ENCODE measurements at places on chromosomes 5 and 9.

GRCh38 chr9:107833295-107833694, 343.7 kb upstream of the KLF4 start:
- DNase-seq = no peak

DNA sequence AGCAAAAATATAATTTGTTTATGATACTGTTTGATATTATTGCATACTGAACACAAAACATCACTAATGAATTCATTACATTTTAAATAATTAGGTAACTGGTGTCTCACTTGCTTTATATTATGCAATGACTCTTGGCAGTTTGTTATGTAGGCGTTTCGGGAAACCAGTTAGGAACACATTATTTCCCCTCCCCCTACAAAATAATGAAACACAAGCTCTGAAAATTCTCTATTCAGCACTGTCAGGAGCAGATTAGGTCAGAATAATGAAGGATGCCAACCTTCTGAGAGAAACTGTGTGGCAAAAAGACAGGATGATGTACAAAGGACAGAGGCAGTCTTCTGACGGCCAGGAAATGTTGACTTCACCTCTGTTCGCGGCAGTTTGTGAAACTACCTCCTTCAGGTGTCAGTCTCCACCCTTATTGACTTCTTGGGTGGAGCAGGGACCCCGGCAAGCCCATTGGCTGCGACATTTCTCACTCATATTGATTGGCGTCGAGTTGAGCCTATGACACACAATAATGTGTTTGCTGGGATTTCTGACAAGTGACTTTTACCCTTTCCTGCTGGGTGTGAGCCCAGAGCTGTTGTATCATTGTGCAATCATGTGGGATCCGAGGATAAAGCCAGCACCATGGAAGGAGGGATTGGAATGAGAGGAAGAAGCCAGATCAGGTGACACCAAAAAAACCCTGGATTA, 33.9 kb downstream of the SH3PXD2B start:
- peak; percentile 86 for DNase-seq

GRCh38 chr9:113215132-113215531, 5.9 kb downstream of the FKBP15 start:
- DNase-seq = peak; percentile 51

GRCh38 chr9:76316069-76316468, 78.2 kb downstream of the RFK start:
- DNase-seq = no peak

GRCh38 chr5:68544091-68544647, 328.6 kb downstream of the PIK3R1 start:
- DNase-seq = no peak

DNA sequence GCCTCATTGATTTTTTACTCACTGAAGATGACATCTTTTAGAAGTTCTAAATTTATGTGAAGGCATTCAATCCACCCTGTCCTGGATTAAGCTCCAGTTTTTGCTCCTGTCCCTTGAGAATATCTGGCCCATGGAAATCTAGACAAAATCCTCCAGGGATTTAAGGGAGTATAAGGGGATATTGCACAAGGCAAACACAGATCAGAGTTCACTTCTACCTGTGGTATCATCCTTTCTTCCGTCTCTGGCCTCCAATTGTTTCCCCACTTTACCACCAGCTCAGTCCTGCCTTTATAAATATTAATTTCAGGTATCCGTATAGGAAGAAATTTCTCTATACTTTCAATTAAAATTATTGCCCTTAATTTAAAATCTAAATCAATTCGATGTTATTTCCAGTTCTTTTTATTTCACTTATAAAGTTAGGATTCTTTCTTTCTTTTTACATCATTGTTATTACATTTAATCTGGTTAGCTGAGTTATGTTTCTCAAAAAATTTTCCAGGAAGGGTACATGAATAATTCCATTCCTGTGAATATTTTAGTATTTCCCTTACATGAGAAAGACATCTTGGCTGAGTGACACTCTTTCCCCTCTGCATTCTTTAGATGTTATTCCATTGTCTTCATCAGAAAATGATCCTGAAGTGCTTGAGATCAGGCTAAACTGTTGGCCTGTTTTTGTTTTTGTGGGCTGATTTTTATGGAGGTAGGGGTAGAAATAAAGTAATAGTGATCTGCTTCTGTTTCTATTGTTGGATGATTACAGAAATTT, 194.3 kb upstream of the MAP3K1 start:
- DNase-seq = no peak

DNA sequence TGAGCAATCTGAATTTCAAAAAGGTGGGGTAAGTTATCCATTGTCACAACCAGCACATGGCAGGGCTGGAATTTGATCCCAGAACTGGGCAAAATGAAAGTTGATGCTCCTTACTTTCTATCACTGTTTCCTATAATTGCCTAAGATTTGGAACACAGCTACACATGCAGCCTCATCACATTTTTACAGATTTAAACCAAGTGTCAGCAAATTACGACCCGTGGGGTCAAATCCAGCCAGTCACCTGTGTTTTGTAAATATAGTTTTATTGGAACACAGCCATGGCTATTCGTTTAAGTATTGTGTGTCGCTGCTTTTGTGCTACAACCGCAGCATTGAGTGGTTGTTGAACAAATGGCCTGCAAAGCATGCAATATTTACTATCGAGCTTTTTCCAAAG, 94.3 kb downstream of the SREK1 start:
- no peak for DNase-seq

- DNase-seq = no peak
Observed at GRCh38 chr5:15966651-15967050, 212.9 kb downstream of the MARCHF11 start.

GRCh38 chr9:20670395-20670794, 13.7 kb upstream of the FOCAD start:
- DNase-seq = no peak

GRCh38 chr5:66516550-66516949, 79.6 kb upstream of the MAST4 start:
- DNase-seq = no peak

GRCh38 chr5:1633605-1634336, 110.0 kb upstream of the LPCAT1 start:
- peak; percentile 91 for DNase-seq

GRCh38 chr5:85556464-85556863, 1061.3 kb upstream of the COX7C start:
- no peak for DNase-seq

- peak; percentile 46 for DNase-seq
Observed at GRCh38 chr9:4600368-4600767, 61.7 kb upstream of the PLPP6 start.
